ENCODE measurements at places on chromosomes 4 and X. TPM values are rescaled to one million over a fixed set of nuclear protein-coding genes. Genes with fewer than 3 reads are reported as not detected.

DNA sequence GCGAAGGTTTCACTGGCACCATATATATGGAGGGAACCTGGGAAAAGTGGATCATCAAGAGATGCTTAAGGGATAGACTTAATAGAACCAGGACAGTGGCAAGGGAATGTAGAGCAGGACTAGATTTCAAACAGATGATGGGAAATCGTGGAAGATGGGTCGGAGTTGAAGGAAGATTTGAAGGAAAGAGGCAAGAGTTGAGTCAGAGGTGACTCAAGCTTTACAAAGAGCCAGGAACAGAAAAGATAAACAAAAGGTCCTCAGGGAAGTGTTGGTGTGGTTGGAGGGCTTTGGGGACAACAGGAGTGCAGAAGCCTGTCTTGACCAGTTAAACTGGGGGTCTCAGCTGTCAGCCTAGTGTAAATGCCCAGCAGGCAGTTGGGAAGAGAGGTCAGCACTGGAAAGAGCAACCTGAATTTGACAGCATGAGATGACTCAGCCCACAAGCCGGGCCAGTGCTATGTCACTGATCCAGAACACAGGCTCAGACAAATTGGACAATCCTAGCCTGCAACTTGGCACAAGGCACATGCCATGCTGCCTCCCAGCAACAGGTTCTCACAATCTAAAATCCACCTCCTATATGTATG, 230.5 kb downstream of the IDS start:
- no peaks in the 10 kb centered on the region for H3K4me1 ChIP-seq
- H3K27me3 ChIP-seq, result no peaks in the 10 kb centered on the region
- no peak overlapping the region for H3K4me3 ChIP-seq
- no peak for DNase-seq
- H3K36me3 ChIP-seq, result no peaks in the 10 kb centered on the region

DNA sequence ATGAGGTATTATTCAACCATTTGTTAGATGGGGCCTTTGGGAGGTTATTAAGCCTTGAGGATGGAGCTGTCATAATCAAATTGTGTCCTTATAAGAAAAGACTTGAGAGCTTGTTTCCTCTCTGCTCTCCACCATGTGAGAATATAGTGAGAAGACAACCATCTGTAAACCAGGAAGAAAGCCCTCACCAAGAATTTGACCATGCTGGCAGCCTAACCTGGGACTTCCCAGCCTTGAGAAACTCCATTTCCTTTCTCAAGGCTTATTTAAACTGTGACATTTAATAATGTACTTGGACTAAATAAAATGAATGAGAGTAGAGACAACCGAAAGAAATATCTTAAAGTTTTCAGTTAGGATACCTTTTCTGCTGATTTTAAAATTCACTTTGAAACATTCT, 83.7 kb upstream of the GC start:
- H3K27ac ChIP-seq, result no peak overlapping the region
- no peaks in the 10 kb centered on the region for H3K4me1 ChIP-seq
- DNase-seq, result no peak
- H3K27me3 ChIP-seq, result no peaks in the 10 kb centered on the region

- H3K27ac ChIP-seq, result no peak overlapping the region
- no peaks in the 10 kb centered on the region for H3K36me3 ChIP-seq
- H3K4me1 ChIP-seq, result no peaks in the 10 kb centered on the region
- no peak overlapping the region for H3K4me3 ChIP-seq
- H3K27me3 ChIP-seq, result no peaks in the 10 kb centered on the region
Observed at GRCh38 chr4:134862116-134862515, 660.5 kb upstream of the PABPC4L start.

DNA sequence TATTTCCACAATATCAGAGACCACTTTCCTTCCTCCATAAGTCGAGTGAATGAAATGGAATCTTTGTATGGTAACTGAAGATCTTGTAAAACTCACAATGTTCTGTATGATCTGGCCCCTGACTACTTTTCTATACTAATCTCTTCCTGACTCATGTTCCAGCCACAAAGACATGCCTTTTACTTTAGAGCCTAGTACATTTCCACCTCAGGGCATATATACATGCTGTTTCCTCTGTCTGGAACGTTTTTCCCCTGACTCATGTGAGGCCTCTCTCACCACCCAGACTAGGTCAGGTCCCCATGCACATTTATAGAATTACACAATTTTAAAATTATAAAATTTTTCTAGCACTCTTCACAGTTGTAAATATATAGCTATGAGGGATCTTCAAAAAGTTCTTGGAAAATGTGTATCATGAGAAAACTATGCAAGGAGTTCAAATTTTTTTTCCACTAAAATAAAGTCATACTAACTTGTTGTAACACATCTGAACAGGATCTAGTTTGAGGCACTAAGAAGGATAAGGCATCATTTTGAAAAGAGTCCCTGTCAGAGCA, 208.8 kb downstream of the SH2D1A start:
- no peak for DNase-seq
- no peaks in the 10 kb centered on the region for H3K36me3 ChIP-seq
- no peaks in the 10 kb centered on the region for H3K27me3 ChIP-seq
- H3K4me3 ChIP-seq, result no peak overlapping the region

DNA sequence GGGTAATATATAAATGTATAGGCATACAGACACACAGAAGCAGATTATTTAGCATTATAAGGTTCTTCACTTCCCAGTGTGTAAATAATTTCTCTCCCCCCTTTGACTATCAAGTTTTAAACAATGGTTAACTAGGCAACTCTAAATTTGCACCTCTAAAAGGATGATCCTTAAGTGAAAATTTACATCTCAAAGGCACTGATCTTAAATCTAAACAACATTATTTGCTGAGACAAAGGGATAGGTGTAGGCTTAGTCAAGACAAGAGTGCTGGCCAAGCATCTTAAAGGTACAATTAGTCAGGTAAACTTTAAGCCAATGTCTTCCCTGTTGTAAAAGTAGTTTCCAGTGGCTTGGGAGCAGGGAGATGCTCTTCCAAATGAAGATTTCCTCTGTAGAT, 33.0 kb downstream of the NLRP2B start:
- DNase-seq, result no peak
- H3K27me3 ChIP-seq, result no peaks in the 10 kb centered on the region
- H3K36me3 ChIP-seq, result no peaks in the 10 kb centered on the region
- H3K4me1 ChIP-seq, result no peaks in the 10 kb centered on the region
- H3K27ac ChIP-seq, result no peak overlapping the region
- no peak overlapping the region for H3K4me3 ChIP-seq

GRCh38 chrX:131747173-131747572, 203.3 kb downstream of the OR13H1 start:
- peak overlapping the region; percentile 40 for H3K4me3 ChIP-seq
- H3K4me1 ChIP-seq, result peaks cover 14% of the 10 kb centered on the region
- no peaks in the 10 kb centered on the region for H3K36me3 ChIP-seq
- peak overlapping the region; percentile 97 for H3K27ac ChIP-seq

DNA sequence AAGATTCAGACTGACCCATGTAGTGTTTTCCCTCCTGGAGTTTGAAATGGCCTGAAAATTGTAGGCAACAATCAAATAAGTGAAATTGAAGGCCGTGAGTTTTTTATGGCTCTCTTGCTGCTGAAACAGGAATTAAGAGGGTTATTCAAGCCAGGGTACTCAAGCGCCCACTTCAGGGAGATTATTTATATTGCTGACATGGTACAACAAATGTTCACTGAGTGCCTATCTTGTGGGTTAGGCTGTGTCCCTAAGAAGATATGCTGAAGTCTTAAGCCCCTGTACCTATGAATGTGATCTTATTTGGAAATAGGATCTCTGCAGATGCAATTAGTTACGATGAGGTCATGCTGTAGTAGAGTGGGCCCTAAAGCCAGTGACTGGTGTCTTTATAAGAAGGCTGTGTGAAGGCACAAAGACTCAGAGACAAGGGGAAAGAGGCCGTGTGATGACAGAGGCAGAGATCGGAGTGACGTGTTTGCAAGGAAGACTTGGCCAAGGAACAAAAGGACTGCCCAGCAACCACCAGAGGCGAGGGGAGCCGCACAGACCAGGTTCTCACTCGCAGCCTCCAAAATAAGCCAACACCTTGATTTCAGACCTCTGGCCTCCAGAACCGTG, 72.9 kb downstream of the MED28 start:
- H3K27me3 ChIP-seq, result no peaks in the 10 kb centered on the region
- DNase-seq, result no peak
- no peaks in the 10 kb centered on the region for H3K4me1 ChIP-seq
- H3K27ac ChIP-seq, result no peak overlapping the region
- H3K4me3 ChIP-seq, result no peak overlapping the region

GRCh38 chrX:14412686-14413085, 116.7 kb upstream of the GLRA2 start:
- H3K27ac ChIP-seq, result no peak overlapping the region
- H3K36me3 ChIP-seq, result no peaks in the 10 kb centered on the region
- no peak overlapping the region for H3K4me3 ChIP-seq

DNA sequence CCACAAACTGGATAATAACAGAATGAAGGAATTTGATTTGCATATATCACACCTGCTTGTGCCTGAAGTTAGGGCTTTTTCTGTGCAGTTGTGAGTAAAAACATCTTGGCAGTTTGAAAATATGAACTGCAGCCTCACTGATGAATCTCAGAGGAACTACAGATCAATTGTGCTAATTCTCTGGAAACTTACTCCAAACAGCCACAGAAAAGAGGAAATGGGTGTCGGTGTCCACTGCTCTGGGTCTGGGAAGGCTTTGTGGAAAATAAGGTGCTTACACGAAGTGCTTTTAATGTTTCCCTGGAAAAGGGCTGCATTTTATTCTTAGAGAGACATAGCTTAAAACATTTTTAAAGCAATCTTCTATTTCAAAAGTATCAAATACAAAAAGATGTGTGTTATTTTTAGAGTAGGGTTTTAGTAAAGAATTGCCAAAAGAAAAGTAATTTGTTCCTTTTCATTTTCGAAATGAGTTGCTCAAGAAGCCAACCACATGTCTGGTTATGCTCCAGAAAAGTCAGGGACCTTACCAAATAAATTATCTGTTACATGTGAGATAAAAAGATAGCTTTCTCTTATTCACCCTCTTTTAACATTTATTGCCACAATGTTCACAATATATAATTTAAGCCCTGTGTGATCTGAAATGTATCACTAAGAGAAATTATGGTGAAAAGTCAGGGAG, 240.1 kb downstream of the FRAS1 start:
- H3K4me1 ChIP-seq, result peaks cover 41% of the 10 kb centered on the region
- no peaks in the 10 kb centered on the region for H3K27me3 ChIP-seq
- H3K27ac ChIP-seq, result no peak overlapping the region
- H3K36me3 ChIP-seq, result no peaks in the 10 kb centered on the region

- no peak overlapping the region for H3K4me3 ChIP-seq
- no peaks in the 10 kb centered on the region for H3K27me3 ChIP-seq
- H3K4me1 ChIP-seq, result peaks cover 34% of the 10 kb centered on the region
- DNase-seq, result peak; percentile 47
Observed at GRCh38 chr4:176436293-176436973, 116.7 kb downstream of the SPCS3 start.

DNA sequence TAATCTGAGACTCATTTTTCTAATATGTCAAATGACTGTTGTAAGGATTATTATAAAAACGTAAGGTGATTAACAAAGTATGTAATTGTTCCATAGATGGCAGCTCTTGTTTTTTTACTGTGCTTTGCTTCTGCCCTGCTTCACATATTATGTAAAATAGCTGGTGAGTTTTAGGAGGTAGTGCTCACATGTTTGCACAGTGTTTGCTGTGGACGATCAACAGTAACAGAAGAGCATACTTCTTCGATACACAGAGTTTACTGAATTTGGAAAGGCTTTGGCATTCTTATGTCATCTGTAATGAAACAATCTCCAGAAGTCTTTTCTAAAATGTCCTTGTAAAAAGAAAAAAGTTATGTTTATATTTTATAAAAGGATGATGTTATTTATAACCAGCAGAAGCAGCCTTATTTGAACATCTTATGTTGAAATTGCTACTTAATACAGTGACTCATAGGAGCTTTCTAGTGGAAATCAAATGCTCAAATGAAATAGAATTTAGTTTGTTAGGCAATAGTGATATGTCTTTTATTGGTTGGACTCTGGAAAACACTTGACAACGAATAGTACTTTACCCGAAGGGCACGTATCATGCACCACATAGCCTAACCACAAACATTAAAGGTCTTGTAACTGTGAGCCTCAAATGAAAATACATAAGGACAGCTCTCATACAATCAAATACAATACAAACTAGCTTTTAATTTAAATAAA, 1.9 kb upstream of the MTTP start:
- no peak for DNase-seq
- no peaks in the 10 kb centered on the region for H3K4me1 ChIP-seq
- no peaks in the 10 kb centered on the region for H3K36me3 ChIP-seq

GRCh38 chr4:114481856-114482255, 116.8 kb upstream of the UGT8 start:
- H3K4me1 ChIP-seq, result no peaks in the 10 kb centered on the region
- no peaks in the 10 kb centered on the region for H3K27me3 ChIP-seq

- H3K36me3 ChIP-seq, result no peaks in the 10 kb centered on the region
- H3K4me1 ChIP-seq, result peaks cover 16% of the 10 kb centered on the region
- no peak overlapping the region for H3K4me3 ChIP-seq
- peak overlapping the region; percentile 7 for H3K27ac ChIP-seq
Observed at GRCh38 chrX:17527135-17527701, 152.2 kb downstream of the NHS start.

DNA sequence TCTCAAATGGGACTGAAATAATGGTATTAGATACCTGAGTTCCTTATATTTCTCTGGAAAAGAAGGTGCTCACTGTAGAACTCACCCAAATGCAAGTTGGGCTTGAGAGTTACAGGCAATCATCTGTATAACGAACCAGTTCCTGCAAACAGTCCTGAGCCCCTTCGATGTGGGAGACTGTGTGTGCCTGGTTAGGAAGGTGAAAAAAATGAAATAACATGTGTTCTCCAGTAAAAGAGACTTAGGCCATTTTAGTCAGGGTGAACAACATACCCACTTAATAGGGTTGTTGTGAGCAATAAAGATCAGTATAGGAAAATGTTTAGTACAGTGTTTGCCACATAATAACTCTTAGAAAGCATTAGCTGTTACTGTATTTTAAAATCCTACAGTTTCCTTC, 23.4 kb downstream of the STIM2 start:
- DNase-seq, result no peak
- H3K4me1 ChIP-seq, result no peaks in the 10 kb centered on the region
- H3K4me3 ChIP-seq, result no peak overlapping the region

DNA sequence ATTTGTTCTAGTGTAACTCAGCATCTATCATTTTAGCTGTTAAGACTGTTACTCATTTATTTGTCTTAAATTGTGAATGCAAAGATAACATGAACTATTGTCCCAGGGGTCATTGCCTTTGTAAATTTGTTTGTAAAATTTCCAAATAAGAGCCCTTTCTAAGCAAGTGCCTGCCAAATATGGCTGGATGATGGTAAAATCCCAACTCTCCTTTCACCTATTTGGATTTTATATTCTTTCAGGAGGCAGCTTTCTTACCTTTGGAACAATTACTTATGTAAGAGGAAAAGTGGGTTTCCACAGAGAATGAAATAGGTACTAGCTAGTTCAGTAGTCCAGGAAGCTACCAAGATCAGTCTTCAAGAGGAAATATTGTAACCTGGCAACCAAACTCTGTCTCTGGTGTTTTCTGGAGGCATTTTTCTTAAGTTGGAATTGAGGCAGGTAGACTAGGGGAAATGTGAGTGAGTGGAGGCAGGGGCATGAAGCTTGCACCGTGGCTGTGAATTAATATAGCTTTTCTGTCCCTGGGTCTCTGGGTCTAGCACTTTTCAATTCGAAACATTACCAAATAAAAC, 363.0 kb upstream of the ZCCHC13 start:
- no peak for DNase-seq
- peaks cover 5% of the 10 kb centered on the region for H3K4me1 ChIP-seq
- H3K27ac ChIP-seq, result no peak overlapping the region
- no peaks in the 10 kb centered on the region for H3K36me3 ChIP-seq

NKX6-1 gene
- total RNA-seq, result 3.3 TPM

SPARCL1 gene
- not detected for total RNA-seq

CABS1 gene
- not detected for total RNA-seq

KDR gene
- total RNA-seq, result not detected

CT55 gene
- total RNA-seq, result not detected

TMPRSS11D gene
- not detected for total RNA-seq

ARX gene
- total RNA-seq, result not detected
